ENCODE measurements at places on chromosomes 3 and 15.

DNA sequence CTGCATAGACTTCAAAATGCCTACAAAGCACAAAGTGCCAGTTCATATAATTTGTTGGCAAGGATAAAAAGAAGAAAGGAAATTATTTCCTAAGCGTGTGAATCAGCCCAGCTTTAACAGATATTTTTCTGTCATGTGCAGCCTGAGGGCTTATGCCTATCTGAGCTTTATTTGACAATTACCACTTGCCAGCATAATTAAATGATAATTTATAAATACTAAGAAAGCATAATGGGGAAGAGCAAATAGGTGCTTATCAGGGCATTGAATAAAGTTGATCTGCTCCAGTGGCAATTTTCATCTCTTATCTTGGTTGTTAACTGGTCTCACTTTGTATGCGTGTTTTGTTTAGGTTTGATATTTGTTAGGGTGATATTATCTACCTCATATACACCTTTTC, 313.4 kb upstream of the DNAJC19 start:
- no peak for DNase-seq

DNA sequence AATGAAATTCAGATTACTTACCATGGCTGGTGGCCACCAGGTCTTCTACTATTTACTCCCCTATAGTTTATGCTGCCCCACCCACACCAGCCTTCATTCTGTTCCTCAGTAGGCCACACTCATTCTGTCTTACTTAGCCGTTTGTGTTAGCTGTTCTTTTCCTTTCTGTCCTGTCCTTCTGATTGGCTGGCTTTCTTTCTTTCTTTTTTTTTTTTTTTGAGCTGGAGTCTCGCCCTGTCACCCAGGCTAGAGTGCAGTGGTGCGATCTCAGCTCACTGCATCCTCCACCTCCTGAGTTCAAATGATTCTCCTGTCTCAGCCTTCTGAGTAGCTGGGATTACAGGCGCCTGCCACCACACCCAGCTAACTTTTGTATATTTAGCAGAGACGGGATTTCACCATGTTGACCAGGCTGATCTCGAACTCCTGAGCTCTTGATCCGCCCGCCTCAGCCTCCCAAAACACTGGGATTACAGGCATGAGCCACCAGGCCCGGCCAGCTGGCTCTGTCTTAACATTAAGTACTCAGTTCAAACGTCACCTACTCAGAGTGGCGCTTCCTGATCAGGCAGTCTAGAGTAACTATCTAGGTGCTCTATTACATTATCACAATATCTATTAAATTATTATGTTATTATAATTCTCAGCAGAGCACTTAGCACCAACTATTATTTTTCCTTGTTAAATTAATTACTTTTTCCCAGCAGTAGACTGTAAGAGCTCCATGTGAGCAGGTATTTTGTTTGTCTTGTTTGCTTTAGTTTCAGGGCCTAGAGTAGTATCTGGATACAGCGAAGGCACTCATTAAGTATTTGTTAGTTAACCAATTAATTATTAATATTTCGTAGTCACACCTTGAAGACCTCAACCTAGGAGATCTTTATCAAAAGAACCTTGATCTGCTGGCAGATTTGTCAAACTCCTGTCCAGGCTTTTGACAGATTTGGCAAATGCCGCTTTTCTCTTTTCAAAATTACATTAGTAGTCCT, 6.4 kb downstream of the CMSS1 start:
- DNase-seq, result no peak

DNA sequence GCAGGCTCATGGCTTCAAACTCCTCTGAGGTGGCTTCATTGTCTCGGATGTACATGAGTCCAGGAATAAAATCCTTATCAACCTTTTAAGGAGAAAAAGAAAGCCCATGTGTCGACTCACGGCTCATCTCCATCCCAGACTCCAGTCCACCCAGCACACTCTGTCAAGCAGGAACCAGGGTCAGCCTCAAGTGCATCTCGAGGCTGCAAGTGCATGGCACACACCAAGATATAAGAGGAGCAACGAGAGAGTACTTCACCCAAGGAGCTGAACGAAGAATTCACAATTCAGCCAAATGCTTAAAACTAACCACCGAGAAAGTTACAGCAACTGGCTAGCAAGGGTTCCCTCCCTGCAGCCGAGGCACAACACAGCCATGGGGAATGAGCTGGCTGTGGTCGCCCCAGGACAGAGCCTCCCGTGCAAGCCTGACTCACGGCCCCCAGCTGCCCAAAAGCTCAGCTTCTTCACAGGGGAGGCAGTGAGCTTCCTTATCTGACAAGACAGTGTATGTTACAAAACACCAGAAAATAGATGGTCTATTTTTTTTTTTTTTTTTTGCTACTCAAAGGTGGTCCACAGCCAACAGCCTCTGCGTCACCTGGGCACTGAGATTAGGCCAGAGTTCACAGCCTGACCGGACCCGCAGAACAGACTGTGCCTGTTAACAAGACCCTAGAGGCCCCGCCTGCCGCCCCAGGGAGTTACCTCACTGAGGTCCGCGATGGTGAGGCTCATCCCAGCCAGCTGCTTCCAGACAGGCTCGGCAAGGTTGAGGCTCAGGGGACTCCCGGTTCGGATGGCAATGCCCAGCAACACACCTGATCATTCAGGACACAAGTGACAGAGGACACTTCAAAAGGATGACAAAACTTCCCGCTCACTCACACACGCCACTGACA, 15.9 kb upstream of the OCA2 start:
- no peak for DNase-seq

GRCh38 chr15:64022571-64022970, 23.7 kb downstream of the DAPK2 start:
- no peak for DNase-seq

All from activated CD4-positive, alpha-beta T cell treated with anti-CD3 and anti-CD28 coated beads, Interleukin-2, amount 50 U/mL, for 1 hour (primary cell).